ENCODE measurements at places on chromosomes 6 and 20. TPM values are rescaled to one million over a fixed set of nuclear protein-coding genes. Genes with fewer than 3 reads are reported as not detected.

CENPW gene
- 85.8 TPM for total RNA-seq

NKAIN2 gene
- total RNA-seq = not detected

DNA sequence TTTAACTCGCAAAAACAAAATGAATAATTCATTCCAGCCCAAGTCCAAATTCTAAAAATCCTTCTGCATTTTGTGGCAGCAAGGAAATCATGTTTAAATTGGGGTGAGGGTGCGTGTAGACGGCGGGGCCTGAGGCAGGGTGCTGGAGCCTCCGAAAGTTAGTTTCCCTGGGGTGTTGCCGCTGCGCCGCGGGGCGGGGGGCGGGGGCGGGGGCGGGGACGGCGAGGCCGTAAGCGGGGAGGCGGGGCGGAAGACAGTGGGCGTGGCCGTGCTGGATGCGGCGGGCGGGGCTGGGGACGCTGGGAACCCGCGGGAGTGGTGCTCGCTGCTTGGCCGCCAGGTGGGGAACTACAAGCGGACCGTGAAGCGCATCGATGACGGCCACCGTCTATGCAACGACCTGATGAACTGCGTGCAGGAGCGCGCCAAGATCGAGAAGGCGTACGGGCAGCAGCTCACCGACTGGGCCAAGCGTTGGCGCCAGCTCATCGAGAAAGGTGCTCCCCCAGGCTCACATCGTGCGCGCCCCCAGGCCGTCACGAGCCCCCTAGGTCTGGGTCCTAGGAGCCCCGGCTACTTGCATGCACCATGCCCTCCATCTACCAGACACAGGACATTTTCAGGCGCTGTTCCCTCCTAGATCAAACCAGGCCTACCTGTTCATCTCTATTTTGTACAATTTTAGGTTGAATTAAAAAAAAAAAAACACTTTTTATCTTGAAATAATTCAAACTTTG, 29.0 kb downstream of the SPDEF start:
- DNase-seq = peak; percentile 97

DNA sequence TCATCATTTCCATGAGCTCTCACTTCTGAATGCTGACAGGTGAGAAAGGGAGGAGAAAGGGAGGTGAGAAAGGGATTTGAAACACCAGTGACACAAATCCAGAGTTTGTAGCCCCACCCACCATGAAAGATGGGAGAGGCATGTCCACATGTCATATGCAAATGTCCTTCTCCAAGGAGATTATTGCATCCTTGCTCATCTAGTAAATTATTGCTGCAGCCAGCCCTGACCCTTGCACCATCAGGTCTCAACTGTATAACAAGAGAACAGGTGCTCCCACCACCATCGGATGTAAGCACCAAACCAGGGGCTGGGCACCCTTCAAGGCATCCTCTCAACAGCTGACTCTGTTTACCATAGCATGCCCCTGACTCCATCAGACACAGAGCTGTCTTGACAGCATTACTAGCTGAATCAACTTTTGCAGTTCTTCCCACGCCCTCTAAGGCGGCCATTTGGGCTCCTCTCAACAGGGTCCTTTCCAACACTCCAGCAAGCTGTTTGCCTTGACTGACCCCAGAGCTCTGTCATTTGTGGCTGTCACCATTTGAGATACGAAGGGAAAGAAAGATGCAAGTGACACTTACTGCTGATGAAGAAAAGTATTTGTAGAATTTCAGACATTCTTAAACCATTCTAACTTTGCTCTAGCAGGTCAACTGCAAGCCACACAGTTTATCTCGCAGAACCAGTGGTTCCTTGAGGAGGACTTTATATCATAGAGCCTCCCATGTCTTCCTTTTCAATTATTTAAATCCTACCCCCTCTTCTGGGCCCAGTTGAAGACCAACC, 14.2 kb downstream of the GFOD1 start:
- DNase-seq = no peak

ADGRF5 gene
- total RNA-seq = not detected

- no peak for DNase-seq
Measured at GRCh38 chr6:81562169-81562568, 190.3 kb downstream of the TENT5A start.

- no peak for DNase-seq
Measured at GRCh38 chr20:14992961-14993360, 655.5 kb upstream of the FLRT3 start.

POU5F1 gene
- not detected for total RNA-seq

DNA sequence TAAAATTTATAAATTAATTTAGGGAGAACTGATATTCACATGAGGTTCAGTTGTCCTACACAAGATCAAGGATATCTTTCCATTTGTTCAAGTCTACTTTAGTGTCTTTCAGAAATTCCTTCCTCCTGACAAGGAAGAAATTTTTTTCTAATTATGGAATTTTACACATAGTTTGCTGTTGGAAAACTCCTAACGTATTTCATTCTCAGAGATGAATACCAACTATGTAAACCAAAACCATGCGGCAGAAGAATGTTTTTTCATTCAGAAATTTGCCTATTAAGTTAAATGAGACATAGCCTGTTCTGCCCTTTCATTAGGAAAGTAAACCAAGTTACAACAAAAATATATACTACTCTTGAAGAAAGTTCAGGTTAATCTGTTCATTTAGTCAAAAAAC, 111.2 kb upstream of the PRDM1 start:
- no peak for DNase-seq

GRCh38 chr20:23143986-23144690, 58.0 kb upstream of the CD93 start:
- DNase-seq = no peak

SPTLC3 gene
- total RNA-seq = 0.64 TPM

- no peak for DNase-seq
Measured at GRCh38 chr6:159533016-159533415, 160.0 kb downstream of the SOD2 start.

- peak; percentile 52 for DNase-seq
Measured at GRCh38 chr6:143536461-143536865, 24.9 kb upstream of the FUCA2 start.

DNA sequence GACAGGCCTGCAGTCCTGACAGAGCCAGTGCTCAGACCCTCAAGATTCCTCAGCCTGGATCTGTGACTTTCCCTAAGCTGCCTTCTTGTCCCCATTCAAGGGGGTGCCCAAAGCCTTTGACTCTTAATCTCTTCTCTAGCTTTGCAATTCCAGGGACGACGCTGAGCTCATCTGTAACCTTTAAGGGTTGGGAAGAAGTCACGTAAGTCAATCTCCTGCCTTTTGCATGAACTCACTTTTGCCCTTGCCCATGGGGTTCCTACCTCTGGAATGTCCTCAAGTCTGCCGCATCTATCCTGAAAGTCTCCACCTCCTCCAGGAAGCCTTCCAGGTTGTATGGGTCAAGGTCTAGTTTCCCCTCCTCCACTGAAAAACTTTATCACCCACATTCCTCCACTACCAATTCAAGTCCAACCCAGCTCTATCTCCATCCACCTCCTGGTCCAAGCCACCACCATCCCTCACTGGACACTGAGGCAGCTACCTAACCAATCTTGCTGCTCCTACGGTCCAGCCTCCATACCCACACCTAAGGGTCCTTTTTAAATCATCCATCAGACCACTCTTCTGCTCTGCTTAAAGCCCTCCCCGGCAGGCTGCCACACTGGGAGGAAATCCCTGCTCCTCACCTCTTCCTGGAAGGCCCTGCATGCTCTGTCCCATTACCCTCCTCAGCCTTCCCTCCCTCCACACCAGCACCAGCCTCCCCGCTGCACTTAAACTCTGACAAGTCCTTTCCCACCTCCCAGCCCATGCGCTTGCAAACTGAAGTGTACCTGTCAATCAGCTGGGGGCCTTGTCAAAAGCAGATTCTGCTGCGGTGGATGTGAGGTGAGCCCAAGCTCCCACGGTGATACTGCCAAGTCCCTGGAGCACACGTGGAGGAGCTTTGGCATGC, 29.7 kb downstream of the PREX1 start:
- no peak for DNase-seq

All from activated naive CD4-positive, alpha-beta T cell treated with anti-CD3 and anti-CD28 coated beads for 36 hours (primary cell).